ENCODE measurements at places on chromosomes 4 and X. TPM values are rescaled to one million over a fixed set of nuclear protein-coding genes. Genes with fewer than 3 reads are reported as not detected.

- peak overlapping the region; percentile 67 for H3K27ac ChIP-seq
- peak; percentile 43 for DNase-seq
- H3K36me3 ChIP-seq, result no peaks in the 10 kb centered on the region
- no peak overlapping the region for H3K4me3 ChIP-seq
- peaks cover 5% of the 10 kb centered on the region for H3K4me1 ChIP-seq
These were observed 177.6 kb downstream of the RNF150 start for GRCh38 chr4:140955641-140956040.

- H3K27me3 ChIP-seq, result no peaks in the 10 kb centered on the region
- H3K36me3 ChIP-seq, result no peaks in the 10 kb centered on the region
- no peak overlapping the region for H3K4me3 ChIP-seq
- H3K4me1 ChIP-seq, result peaks cover 7% of the 10 kb centered on the region
- H3K27ac ChIP-seq, result no peak overlapping the region
These were observed 66.2 kb downstream of the IL15 start for GRCh38 chr4:141702472-141703182.

- no peaks in the 10 kb centered on the region for H3K4me1 ChIP-seq
- H3K36me3 ChIP-seq, result no peaks in the 10 kb centered on the region
- H3K4me3 ChIP-seq, result no peak overlapping the region
- no peak for DNase-seq
- no peak overlapping the region for H3K27ac ChIP-seq
These were observed 8.2 kb upstream of the RUFY3 start for GRCh38 chr4:70713453-70714078.

DNA sequence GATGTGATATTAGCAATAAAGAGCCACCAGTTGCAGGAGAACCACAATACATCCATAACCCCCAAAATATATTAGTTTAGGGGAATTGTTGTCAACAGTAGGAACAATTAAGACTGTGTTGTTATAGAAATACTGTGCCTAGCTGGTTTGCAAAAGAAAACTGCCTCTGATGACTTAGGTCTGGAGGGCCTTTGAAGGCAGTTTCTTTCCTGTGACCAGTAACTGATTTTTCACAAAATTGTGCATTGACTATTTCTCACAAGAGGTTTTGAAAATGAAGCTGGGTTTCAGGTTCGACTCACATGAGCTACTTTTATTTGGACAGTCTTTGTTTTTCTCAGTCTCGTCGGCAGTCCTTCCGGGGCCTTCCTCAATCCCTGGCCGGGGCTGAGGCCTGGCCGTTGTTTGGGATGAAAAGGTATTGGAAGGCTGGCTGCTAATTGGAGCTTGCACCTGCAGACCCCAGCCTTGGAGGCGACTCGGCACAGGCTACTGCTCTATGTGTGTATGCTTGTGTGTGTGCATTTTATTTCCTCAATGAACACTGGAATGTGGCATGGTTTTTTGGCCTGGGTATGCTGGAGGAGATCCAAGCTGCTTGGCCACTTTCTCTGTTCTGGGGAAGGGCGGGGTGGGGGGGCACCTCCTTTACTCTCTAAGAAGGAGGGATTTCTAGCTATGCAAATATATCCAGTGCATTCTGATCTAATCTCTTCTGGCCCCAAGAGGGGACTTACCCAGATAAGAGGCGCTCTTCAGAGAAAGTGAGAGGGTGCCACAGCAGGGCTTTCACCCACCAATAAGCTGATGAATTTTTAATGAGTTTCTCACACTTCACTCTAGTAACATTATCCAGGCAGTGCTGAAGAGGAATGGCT is 49.5 kb upstream of the LNX1 start:
- H3K27ac ChIP-seq, result no peak overlapping the region
- DNase-seq, result no peak
- H3K27me3 ChIP-seq, result no peaks in the 10 kb centered on the region
- no peaks in the 10 kb centered on the region for H3K36me3 ChIP-seq
- H3K4me3 ChIP-seq, result no peak overlapping the region

GRCh38 chrX:19070555-19070994 is 51.7 kb downstream of the ADGRG2 start:
- no peaks in the 10 kb centered on the region for H3K36me3 ChIP-seq
- H3K4me1 ChIP-seq, result no peaks in the 10 kb centered on the region
- DNase-seq, result no peak
- no peaks in the 10 kb centered on the region for H3K27me3 ChIP-seq
- H3K4me3 ChIP-seq, result no peak overlapping the region

GRCh38 chr4:23966725-23967124 is 76.9 kb upstream of the PPARGC1A start:
- DNase-seq, result no peak
- no peaks in the 10 kb centered on the region for H3K36me3 ChIP-seq
- H3K4me1 ChIP-seq, result 0 out of 2 replicates have a peak, but pooled peaks cover 2% of the 10 kb centered on the region

SH3TC1 gene
- total RNA-seq, result 1.6 TPM

YIPF6 gene
- 22.4 TPM for total RNA-seq

CT45A10 gene
- total RNA-seq, result not detected

CT45A3 gene
- not detected for total RNA-seq

All from IMR-90 (cell line).